ENCODE measurements at places on chromosomes 7 and 10. TPM values are rescaled to one million over a fixed set of nuclear protein-coding genes. Genes with fewer than 3 reads are reported as not detected.

DNA sequence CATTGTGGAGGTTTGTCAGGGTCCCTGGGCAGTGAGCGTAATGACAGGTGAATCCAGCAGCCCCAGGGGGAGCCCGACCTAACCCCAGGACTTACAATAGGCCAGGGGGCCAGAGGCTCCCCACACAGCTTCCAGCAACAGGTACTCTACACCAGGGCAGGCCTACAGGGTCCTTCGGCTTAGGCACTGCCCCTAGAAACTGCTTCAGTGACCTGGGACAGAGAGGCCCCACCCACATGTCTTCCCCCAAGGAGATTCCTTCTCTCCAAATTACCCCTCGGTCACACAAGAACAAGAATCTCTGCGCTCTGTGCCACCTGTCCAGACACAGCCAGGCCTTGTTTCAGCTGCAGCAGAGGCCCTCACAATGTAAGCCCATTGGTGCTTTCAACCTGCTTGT is 24.4 kb downstream of the SKIDA1 start:
- no peak for DNase-seq

DNA sequence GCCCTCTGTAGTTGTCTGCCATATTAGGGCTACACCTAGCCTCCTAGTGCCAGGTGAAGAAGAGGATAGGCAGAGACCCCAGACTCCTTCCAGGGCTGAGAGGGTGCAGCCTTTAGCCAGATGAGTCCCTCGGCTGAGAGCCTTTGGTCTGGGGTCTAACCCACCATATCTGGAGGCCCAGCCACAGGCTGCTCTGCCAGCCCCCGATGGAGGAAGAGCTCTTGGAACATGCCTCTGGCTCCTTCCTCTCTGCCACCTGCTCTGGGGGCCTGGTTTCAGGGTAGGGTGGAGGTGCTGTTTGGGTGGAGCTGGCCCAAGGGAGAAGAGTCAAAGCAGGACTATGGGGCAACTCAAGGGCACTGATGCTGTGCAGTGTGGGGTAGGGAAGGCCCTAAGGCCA is 1.4 kb downstream of the LRRC18 start:
- DNase-seq, result no peak

DNA sequence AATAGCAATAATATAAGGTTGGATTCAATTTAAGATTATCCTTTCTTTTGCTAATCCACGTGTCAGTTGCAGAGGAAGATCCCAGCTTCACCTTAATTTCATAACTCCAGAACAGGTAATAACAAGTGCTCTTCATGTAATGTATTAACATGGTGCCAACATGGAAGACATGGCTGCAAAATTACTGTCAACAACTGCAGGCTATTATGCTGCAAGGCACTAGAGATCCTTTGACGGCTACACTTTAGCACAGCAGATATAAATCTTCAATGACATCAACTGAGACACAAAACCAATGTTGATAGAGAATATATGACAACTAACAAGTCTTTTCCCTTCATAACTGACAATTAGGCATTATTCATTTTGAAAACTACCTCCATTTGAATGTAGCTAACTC is 96.1 kb downstream of the RNF133 start:
- DNase-seq, result no peak

DNA sequence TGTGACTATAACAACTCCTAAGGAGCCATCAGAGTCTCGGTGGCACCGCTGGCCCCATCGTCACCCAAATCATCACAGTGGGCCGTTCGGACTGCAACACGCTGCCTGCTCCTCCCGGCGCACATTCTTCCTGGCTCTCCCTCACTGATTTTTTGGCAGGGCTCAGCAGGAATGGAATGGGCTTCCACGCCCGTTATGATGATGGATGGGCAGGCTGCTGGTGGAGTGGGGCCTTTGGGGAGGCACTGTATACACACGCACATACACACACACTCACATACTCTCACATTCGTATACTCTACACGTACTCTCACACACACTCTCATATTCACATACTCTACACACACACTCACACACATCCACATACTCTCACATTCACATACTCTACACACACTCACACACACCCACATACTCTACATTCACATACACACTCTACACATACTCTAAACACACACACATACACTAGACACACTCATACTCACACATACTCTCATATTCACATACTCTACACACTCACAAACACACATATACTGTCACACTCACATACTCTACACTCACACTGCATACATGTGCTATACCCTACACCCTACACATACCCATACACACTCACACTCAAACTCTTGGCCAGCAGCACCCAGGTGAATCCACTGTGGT is 99.8 kb downstream of the KCNMA1 start:
- DNase-seq, result peak; percentile 58

DNA sequence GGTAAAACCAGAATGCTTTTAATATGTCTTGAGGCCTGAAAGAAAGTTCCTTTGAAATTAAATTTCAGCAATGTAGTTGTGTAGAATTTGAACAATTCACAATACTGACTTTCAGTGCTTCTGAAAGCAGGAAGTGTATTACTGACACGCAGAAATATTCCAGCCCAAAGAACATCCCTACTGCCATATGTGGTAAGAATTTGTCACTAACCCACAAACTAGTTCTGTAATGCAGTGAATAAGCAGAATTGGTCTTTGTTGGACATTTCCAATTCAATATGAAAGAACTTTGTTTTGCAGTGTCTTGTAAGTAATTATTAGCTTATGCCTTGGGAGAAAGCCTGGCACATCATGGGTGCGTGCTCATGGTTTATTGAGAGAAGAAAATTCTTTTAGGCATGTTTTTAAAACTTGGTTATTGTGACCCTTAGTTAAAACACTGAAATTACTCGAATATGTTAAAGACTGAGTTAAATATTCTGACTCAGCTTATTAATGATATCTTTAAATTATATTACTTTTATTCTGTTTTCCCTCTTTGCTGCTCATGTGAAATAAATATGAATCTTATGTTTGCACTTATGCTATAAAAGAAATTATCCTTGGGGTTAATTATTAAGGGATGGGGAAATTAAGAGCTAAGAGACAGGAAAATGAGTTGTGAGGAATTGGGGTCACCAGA is 33.4 kb downstream of the PTPN12 start:
- peak; percentile 82 for DNase-seq

Gene INA
- 26.9 TPM for total RNA-seq

Gene DRGX
- not detected for total RNA-seq

Gene HPSE2
- not detected for total RNA-seq
